ENCODE measurements at places on chromosomes 3 and 15.

- no peak for DNase-seq
Measured at GRCh38 chr3:197802779-197803459, 11.9 kb downstream of the LRCH3 start.

DNA sequence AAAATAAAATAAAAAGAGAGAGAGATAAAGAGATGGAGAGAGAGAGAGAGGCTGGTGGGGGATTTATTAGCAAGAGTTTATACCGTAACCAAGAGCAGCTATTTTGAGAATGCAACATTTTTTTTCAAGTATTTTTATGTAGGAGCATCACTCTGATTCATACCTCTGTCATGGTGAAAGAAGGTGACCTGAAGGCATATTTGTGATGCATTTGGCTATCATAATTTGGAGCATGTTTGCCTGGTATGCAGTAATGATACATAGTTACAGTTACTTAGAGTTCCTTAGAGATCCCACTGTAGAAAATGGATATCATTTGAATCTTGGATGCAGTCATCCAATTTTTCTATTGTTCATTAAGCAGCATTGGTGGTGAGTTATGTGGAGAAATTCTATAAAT is 1472.4 kb downstream of the SI start:
- no peak for DNase-seq

- no peak for DNase-seq
Measured at GRCh38 chr15:53694476-53694874, 65.0 kb downstream of the WDR72 start.

GRCh38 chr3:18252578-18252977 is 172.6 kb downstream of the SATB1 start:
- no peak for DNase-seq

GRCh38 chr3:55423782-55424181 is 63.3 kb downstream of the WNT5A start:
- DNase-seq, result no peak

GRCh38 chr15:59419170-59419569 is 18.8 kb upstream of the FAM81A start:
- no peak for DNase-seq

GRCh38 chr3:194893121-194893987 is 207.7 kb downstream of the FAM43A start:
- DNase-seq, result no peak

DNA sequence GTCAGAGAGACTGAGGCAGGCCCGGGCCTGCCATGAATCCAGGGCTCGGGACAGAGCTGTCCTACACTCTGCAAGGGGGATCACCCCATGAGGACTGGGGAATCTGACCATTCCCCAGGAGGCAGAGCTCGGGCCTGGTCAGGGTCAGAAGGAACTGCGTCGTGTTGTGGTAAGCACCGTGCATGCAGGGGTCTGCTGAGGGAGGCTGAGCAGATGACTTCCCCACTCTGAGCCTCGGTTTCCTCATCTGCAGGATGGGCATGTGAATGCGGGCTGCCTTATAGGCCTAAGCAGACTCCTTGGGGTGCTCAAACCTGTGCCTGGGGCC is 61.6 kb upstream of the IQSEC1 start:
- DNase-seq, result no peak

DNA sequence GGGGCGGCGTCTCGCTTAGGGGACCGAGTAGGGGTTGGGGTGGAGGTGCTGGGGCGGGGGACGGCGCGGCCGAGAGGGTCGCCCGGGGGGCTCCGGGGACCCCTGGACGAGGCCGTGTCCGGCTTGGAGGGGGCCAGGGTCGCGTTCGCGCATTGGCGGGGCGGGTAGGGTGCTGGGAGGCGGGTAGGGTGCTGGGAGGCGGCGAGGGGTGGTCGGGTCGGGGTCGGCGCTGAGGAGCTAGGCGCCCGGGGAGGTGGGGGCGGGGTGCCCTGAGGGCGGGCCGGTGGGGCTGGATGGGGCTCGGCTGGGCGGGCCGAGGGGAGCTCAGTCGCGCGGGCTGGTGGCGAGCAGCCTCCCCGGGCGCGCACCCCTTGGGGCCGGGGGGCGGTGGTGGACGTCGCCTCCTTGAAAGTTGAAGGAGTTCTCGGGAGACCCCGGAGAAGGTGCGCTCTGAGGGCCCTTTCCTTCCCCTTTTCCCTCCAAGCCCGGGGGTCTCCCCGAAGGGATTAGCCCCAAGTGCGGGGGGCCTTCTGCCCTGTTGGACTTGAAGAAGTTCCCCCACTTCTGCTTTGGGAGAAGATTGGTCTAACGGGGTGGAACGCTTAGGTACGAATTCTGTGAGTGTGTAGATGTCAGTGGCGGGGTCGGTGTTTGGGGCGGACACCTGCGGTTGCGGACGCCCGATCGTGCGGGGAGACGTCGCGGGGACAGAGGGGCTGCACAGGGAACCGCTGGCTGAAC is 543 bp downstream of the MEF2A start:
- no peak for DNase-seq

- DNase-seq, result no peak
Measured at GRCh38 chr3:59839810-59840515, 790.1 kb upstream of the CFAP20DC start.

DNA sequence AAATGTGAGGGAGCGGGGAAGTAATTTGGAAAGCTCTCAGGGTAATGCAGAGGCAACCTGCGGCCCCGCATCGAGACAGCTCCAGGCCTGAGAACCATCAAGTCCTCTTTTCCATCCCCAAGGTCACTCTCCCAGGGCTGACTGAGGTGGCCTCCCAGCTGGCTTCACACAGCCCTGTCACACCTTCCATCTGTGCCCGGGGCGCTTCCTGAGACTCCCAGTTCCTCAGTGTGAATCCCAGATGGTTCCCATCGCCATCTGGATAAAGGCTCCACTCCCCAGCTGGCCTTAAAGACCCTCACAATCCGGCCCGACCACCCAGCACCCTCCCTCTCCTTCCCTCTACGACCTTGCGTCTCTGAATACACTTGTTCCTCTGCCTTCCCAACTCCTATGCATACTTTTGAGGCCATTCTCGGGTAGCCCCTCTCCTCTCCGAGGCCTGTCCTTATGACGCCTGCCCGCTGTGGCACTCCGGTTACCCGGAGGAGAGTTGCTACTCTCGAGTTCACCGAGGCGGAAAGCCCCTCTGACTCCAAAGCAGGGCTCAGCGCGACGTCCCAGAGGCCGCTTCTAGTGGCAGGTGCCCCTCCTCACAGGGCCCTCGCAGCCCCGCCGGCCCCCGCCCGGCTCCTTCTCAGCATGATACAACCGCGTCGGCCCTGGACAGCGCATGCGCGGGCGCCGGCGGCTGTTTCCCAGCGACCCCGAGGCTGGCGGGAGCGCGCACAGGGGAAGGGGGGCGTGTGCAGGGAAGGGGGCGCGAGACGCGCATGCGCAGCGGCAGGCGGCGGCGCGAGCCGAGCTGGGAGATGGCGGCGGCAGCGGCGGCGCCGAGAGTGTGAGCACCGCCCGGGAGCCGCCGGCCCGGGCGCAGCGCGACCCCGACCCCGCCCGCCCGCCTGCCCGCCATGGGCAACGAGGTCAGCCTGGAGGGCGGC is at the start of gene BSN:
TSS of gene BSN (plus strand) at position 786 of the 941 bp plus-strand sequence. CDS start at position 912, 126 bp downstream.
- peak; percentile 90 for DNase-seq

- DNase-seq, result no peak
Measured at GRCh38 chr3:40583691-40584090, 58.9 kb downstream of the ZNF621 start.

DNA sequence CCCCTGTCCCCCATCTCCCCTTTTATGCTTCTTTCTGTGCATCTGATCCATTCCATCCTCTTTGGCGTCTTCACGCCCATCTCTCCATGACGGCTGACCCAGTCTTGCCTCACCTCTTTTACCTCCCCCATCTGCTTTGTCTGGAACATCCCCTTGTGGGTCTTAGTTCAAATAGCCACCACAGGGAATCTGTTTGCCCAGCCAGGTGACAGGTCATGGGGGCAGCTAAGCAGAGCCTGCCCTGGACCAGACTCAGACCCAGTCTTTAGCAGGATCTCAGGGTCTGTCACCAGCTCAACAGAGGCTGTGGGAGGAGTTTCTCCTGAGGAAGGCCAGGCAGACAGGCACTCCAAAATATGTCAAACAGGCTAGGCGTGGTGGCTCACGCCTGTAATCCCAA is 28.1 kb downstream of the COLQ start:
- DNase-seq, result no peak

GRCh38 chr3:195738274-195739044 is 17.7 kb downstream of the MUC20 start:
- no peak for DNase-seq

GRCh38 chr3:114900908-114901307 is 246.2 kb downstream of the ZBTB20 start:
- no peak for DNase-seq

DNA sequence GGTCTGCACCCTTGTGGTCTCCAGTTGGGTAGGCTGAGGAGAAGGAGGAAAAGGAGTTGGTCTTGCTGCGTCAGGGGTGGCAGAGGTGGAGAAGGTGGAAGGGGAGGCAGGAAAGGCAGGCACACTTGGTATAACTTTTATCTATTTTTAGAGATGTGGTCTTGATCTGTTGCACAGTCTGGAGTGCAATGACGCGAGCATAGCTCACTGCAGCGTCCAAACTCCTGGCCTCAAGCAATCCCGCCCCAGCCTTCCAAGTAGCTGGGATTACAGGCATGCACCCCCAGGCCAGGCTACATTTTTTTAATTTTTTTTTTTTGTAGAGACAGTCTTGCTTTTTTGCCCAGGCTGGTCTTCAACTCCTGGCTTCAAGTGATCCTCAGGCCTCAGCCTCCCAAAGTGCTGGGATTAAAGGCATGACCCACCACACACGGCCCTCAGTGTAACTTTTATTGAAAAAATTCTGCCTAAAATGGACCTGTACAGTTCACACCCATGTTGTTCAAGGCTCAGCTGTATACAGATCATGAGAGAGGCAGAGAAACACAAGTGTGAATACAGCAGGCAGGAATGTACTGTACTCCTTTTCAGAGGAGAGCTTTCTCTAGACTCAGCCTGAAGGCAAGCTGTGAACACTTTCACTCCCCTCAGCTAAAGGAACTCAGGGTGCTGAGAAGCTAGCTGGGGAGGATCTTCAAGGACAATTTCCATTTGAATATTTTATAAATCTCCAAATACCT is 2.1 kb upstream of the RHOV start:
- DNase-seq, result no peak

DNA sequence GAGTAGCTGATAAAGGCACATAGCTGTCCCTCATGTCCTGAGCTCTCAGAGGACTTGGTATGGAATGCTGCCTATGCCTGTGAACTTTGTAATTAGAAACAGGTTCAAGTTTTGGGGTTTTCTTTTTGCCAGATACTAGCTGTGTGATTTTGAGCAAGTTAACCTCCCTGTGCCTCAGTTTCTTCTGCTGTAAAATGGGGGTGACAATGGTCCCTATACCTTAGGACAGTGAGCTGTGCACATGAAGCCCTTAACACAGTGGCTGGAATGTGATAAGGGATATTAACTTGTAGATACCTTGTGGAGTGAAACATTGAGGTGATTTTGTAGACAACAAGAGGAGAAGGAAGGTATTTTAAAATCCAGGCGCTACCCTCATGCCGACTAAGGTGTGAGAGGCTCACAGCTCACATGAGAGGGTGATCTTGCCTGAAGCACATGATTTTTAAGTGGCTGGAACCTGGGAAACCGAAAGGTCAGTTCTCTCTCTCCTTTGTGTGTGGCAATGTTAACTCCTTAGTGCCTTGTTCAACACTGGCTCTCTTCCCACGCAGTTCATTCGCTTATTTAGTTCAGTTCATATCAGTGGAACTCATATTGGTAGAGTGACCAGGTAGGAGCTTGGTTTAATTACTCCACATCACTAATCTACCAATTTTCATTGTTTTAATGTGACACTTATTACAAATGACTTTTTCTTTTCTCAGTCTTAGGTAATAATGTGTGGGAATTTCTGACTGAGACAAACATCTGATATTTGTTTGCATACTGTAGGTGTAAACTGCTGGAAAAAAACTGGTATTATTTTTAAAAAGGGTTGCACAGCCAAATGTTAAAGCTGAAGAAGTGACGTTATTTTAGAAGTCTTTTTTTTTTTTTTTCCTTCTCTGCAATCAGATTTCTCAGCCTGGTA is 236.2 kb downstream of the ITPR1 start:
- DNase-seq, result no peak

DNA sequence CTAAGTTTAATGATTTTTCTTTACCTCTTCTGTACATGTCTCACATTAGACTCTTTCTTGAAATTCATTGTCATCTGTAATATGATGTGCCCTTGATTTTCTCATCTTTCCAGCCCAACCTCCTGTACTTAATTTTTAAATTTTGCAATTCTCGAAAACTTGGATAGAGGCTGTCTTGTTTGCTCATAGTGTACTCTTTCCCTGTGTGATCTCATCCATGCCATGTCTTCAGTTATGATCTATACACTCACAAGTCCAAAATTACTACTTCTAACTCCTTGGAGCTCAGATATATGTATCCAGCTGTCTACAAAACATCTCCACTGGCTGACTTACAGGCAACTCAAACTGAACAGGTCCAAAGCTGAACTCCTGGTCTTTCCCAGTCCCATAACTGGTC is 42.2 kb downstream of the CD200 start:
- no peak for DNase-seq

DNA sequence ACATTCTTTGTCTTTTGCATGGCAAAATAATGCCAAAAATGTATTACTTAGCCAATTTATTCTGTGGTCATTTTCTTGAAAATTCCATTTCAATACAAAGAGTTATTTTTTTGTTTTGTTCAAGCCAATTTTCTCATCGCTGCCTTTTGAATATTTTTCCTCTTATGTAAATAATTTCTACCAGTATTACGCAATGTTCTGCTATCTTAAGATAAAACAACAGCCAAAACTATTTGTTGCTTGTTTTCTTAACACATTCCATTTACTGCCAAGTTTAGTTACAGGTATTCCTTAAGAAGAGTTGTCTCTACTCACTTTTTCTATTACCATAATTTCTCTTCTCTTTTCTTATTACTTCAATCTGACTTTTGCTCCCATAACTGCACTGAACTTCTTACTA is 163.1 kb downstream of the ROBO1 start:
- DNase-seq, result no peak

DNA sequence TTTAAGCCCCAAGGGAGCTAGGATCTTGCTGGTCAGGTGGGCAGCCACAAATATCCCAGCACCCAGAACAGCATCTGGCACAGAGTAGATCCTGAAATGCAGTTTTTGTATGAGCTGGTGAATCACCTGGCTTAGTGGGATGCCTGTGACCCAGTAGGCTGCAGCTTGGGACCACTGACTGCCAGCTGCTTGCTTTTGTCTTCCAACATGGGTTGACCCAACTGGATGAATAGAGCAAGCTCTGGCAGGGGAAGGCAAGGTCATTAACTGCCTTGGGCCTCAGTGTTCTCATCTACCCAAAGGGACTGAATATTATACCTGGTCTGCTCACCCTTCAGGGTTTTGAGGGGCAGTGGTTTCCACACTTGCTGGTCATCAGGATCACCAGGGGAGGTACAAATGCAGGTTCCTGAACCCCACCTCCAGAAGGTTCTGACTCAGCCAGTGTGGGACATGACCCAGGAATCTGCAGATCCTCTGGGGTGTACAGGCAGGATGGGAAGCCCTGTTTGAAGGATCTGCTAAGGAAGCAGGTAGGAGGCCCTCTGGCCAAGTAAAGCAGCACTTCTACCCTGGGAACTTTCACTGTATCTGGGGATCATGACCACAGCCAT is 55.4 kb downstream of the ITGA11 start:
- DNase-seq, result no peak

DNA sequence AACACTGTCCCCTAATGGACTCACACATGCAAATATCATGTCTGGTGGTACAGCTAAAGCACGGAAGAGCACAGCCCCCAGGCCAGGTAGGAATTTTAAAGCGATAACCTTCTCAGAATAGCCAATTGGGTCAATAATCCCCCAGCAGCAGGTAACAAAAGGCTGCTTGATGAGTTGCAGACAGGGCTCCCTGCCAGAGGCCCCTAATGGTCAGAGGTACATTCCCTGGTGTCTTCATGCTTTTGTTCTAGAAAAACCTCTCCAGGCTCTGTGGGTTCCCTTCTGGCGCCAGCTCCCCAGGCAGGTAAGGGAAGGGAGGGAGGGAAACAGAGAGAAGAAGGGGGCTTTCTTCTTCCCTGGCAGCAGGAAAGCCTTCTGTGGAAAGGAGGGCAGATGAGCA is 43.4 kb upstream of the PRTG start:
- no peak for DNase-seq

All from NT2/D1 (cell line).